Karpas-422 (cell line): ENCODE measurements at places on chromosomes 13 and 19. TPM values are rescaled to one million over a fixed set of nuclear protein-coding genes. Genes with fewer than 3 reads are reported as not detected.

DNA sequence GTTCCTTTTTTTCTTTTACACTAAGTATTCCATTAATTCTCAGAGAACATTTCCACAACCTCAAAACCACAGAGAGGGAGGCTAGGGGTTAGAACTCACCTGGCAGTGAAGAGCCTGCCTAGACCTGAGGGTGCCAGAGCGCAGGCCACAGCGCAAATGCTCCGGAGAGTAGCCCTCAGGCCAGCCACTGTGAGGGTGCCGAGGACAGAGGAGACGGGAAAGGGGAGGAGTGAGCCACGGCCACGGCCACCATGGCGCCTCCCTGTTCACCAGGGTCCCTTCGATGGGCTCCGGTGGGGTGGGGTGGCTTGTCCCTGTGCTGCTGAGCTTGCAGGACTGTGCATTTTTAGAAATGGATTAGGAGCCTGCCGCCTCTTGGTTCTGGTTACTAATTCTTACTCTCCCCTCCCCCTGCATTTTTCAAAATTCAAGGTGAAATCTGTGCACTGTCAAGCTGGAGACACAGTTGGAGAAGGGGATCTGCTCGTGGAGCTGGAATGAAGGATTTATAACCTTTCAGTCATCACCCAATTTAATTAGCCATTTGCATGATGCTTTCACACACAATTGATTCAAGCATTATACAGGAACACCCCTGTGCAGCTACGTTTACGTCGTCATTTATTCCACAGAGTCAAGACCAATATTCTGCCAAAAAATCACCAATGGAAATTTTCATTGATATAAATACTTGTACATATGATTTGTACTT is 58.8 kb downstream of the GGACT start:
- no peak for DNase-seq

Gene SIGLEC10
- total RNA-seq: 500 and 730 TPM in 2 replicates

DNA sequence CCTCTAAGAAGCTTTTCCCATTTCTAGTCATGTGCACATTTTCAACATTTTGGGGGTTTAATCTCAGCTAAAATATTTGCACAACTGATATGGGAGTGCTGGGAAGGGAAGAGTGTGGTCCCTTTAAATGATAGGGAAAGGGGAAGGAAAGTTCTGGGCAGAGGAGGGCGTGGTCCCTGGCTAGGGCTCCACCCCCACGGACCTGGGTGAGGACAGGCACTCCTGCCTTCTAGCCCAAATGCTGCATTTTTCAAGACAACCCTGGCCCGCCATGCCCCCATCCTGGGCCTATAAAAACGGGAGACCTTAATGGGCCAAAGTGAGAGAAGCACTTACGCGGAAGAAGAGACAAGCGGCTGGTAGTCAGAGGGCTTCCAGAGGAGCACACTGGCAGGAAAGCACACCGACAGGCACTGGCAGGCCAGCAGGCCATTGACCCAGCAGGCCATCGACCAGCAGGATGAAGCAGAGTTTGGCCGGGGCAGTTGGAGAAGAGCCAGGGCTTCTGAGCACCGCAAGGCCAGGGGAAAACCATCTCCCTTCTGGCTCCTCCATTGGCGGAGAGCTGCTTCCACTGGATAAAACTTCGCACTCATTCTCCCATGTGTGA is 266.7 kb downstream of the SPRY2 start:
- DNase-seq: no peak

DNA sequence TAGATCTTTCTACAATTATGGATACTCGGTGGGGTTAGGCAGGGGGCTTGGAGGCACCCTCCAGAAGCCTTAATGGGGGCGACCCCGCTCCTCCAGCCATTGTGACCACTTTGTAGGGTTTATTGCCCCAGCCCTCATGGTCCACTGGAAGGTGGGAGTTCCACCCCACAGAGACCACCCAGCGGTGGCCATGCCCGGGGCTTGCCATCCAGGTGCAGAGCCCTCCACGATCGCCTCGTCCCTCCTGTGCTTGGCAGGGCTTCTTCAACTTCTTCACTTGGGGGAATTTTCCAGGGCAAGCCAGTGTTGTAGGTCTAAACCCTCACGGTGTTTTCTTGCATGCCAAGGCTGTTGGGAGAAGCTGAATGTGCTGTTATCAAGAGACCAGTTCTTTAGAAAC is 16.1 kb downstream of the ZNF536 start:
- DNase-seq: no peak

DNA sequence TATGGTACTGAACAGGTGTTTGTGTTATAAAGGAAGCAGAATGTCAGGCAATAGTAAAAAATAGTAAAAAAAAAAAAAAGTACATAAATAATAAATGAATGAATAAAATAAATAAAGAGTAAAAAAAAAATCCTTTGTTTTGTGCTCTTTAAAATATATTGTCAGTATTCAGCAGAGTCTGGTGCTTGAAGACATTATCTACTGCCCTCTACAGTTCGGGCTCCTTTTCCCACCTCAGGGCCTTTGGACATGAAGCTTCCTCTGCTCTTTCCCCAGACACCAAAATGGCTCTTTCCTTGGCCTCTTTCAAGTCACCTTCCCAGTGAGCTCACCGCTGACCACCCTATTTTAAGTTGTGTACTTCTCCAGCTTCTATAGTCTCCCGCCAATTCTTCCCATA is 137.5 kb downstream of the TNFRSF19 start:
- DNase-seq: peak; percentile 55

GRCh38 chr13:72368031-72368430 is 359.4 kb downstream of the MZT1 start:
- no peak for DNase-seq

Gene AP3D1
- total RNA-seq: 82.3 and 101 TPM in 2 replicates

Gene ATP12A
- not detected in 2 replicates for total RNA-seq

Gene NLRP9
- not detected in 2 replicates for total RNA-seq

- no peak for DNase-seq
Observed at GRCh38 chr13:95605448-95606125, 38.9 kb downstream of the DZIP1 start.

GRCh38 chr13:55613429-55614187 is 1527.1 kb upstream of the PRR20A start:
- DNase-seq: no peak

DNA sequence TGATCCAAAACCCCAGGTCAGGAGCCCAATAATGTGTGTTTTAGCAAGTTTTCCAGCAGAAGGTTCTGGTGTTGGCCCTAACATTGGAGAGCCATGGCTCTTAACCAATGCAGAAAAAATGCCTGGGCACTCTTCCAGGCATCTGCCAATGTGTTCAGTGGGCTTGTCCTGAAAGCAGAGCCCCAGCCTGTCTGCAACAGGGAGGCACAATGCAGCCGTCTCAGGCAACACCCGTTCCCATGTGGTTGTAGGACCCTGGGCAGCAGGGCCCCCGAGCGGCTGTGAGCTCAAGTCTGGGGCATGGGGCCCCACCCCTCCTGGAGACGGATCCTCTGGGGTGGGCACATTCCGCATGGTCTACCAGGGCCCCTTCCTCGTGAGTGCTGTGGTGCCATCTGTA is 58.1 kb upstream of the SIAH3 start:
- DNase-seq: no peak

GRCh38 chr19:15374796-15375440 is 4.7 kb downstream of the AKAP8 start:
- no peak for DNase-seq

- no peak for DNase-seq
Observed at GRCh38 chr13:95301968-95302393, 730 bp upstream of the ABCC4 start.

GRCh38 chr13:58467176-58467575 is 835.6 kb downstream of the PCDH17 start:
- no peak for DNase-seq

Gene NFILZ
- total RNA-seq: not detected in 2 replicates

DNA sequence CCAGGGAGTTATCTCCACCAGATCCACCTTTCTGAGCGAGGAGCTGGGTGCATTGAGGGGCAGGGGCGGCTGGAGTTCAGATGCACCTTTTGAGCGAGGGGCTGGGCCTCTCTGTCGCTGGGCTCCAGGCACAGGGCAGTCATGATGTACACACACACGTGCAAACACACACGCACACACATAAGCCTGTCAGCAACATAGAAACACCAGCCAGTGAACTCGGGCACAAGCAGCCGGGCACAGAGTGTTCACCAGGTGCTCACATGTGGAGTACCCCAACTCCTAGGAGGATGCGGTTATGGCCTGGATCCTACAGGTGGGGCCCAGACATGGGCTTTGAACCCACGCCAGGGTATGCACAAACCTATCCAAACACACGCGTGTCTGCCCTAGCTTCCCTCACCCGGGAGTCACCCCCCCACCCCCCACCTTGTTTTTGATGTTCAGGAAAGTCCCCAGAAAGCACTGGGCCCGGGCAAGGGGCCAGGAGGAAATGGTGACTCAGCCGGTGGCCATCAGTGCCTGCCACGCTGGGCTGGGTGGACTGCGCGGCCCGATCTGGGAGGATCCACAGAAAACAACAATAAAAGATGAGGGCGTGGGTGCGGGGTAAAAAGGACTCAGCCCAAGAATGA is 13.3 kb downstream of the ARRDC2 start:
- peak; percentile 44 for DNase-seq

DNA sequence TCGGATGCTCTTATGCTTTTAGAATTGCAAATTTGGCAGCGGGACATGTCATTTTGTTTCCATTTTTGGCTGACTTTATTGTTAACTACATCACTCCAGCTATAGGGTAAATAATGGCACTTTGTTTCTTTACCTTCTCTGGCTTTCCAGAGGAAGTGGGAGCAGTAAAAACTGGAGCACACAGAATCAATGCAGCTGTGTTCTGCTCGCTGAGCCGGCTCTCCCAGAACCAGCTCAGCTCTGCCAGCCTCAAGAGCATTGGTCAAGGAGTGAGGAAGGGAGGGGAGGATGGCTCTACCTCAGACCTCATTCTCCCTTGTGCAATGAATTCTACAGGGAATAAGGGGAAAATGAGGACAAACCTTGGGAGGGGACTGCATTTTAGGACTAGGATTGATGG is 50.5 kb upstream of the SPATA13 start:
- DNase-seq: no peak

DNA sequence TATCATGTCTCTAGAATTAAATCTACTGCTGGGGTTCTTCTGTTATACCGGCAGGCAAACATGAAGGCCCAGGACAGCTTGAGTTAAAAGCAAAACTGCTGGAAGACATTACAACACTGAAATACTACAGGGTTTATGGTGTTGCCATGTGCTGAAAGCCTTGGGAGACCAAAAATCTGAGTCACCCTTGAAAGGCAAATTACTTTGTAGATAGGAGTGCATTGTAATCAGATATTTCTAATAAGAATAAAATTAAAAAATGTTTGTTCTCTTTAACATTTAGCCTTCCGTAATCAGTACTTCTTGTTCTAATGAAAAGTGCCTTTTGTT is 181.3 kb downstream of the PCDH9 start:
- no peak for DNase-seq

Gene RASIP1
- not detected in 2 replicates for total RNA-seq

GRCh38 chr19:33767898-33768413 is 28.7 kb upstream of the KCTD15 start:
- DNase-seq: peak; percentile 73

- DNase-seq: no peak
Observed at GRCh38 chr13:112852392-112852791, 116.6 kb upstream of the MCF2L start.

DNA sequence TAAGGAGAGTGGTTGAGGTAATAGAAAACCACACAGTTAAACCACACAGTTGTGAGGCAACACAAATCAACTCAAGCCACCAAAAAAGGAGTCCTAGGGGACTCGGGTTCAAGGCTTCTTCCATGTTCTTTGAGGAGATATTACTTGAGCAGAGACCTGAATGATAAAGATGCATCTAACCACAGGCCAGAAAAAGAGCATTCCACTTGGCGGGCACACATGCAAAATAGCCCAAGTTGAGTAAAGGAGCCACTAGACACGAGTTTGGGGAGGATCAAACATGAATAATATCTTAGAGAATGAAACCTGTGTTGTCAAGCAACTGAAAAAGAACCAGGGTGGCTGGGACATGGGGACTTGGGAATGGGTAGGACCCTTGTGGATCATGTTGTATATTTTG is 30.2 kb downstream of the NLRP4 start:
- DNase-seq: peak; percentile 92

DNA sequence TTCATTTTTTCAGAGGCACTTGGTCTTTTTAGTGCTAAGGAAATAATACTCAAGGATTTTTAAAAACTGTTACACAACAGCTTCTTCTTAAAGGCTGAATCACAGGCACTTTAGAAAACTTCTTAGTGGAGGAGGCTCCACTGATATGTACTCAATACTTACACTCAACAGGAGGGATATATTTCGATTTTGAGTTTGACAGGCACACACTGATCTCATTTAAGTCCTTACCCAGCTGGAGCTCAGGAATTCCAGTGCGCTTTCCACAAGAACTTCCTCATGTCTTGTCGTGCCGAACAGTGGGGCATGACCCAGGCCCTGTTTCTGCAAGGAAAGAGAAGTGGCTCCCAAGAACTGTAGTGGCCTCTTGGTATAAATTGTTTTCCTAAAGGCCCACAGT is 103.8 kb downstream of the RGCC start:
- DNase-seq: no peak

Gene SLC46A3
- total RNA-seq: 2.1 and 4.5 TPM in 2 replicates

Gene RCBTB1
- total RNA-seq: 41.1 and 45.1 TPM in 2 replicates

DNA sequence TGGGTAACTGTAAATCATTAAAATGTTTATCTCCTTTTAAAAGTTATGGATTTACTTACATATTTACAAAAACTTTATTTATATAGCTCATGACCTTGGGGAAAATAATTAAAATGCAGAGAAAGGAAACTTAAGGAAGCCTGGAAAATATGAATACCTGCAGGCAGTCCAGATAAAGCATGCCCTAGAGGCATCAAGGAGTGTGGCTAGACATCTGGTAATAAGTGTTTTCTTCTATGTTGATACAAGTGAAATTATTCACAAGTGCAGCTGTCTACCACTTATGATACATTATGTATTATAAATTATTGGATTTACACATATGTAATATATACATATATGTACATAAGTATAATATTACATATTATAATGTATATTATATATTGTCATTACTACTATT is 207.9 kb downstream of the LMO7 start:
- DNase-seq: no peak

DNA sequence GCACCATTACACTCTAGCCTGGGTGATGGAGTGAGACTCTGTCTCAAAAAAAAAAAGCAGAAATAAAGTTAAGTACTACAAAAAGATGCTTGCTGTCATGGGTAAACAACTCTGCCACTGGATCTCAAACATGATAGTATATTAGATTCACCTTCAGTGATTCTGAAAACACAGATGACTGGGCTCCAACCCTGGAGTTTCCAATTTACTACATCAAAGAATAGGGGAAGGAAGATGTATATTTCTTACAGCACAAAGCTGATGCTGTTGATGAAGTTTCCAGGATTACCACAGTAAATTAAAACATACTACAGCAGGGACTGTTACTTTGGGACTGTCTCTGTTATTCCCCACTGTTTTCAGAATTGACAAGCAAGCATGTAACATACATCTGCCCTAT is 5.2 kb downstream of the ZNF561 start:
- DNase-seq: no peak

- no peak for DNase-seq
Observed at GRCh38 chr19:1752009-1752756, 1.1 kb upstream of the ONECUT3 start.

Gene ZNF681
- total RNA-seq: 7.4 and 8.1 TPM in 2 replicates

Gene ZNF729
- total RNA-seq: not detected in 2 replicates
